ENCODE measurements at places on chromosomes 12 and 14.
A peak's percentile ranks its signal among the peaks of the same experiment; 100 is the strongest.

DNA sequence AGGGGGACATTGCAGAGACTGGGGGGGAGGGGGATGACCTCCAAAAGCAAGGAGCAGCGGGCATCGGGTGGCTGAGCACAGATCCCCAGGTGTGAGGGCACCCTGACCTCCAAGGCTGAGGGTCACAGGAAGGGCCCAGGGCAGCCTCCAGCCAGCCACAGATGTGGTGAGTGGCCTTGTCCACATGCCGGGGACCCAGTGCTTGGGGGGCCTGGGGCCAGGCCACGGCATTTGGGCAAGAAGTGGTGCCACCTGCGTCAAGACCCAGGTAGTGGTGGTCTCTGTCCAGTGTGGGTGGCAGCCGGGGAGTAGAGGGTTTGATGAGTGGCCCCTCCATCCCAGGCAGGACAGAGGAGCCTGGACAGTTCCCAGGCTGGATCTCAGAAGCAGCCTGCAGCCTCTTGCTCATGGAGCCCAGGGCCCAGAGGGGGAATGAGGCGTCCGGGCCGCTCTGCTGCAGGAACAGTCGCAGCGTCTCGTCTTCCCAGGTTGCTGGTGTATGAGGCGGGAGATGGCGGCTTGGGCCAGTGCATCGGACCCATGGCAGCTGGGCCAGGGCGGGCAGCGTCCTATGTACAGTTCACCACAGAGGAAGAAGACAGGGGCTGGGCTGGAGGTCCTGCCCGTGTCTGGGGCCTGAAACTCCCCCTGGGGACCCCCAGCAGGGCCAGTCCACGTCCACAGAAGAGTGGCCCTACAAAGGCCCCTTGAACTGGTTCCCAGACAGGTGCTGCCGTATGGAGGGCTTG, 33.5 kb downstream of the CCNK start:
- peak; percentile 44 for DNase-seq

- DNase-seq = no peak
Observed at GRCh38 chr14:43003845-43004244, 1397.2 kb downstream of the LRFN5 start.

- no peak for DNase-seq
Observed at GRCh38 chr12:89156340-89156739, 196.0 kb downstream of the DUSP6 start.

- DNase-seq = peak; percentile 76
Observed at GRCh38 chr14:104604458-104605449, at the start of gene TMEM179. TMEM179 (minus strand) TSS chr14:104604772; CDS start chr14:104604741, 31 bp downstream.

- no peak for DNase-seq
Observed at GRCh38 chr12:64569923-64570691, 40.2 kb upstream of the RASSF3 start.

GRCh38 chr14:61575551-61576150, 119.7 kb upstream of the HIF1A start:
- no peak for DNase-seq

- no peak for DNase-seq
Observed at GRCh38 chr12:96995861-96996260, 88.8 kb downstream of the NEDD1 start.

GRCh38 chr12:104888481-104888880, 69.6 kb downstream of the SLC41A2 start:
- no peak for DNase-seq

- no peak for DNase-seq
Observed at GRCh38 chr12:89760783-89761182, 52.1 kb upstream of the ATP2B1 start.

DNA sequence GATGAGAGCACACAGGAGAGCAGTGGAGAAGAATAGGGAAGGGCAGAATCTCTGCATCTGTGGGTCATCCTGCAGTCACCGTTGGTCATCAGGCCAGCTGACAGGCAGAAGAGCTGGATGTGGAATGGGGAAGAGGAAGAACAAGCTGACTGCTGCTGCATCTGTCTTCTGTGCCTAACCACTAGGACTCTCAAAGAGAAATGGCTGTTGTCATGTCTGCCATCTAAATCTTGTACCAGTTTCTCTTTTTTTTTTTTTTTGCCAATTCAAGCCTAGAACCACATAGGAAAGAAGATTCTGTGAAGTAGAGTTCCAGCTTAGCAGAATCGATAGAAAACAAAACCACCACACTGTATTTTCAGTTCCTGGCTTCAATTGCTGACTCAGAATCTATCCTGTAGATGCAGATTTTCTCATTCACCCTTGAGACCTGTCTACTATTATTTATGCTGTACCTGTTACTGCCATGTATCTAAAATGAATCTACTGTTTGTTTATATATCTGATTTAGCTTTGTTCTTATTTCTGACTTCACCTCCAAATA, 421.9 kb upstream of the PRICKLE1 start:
- no peak for DNase-seq

- DNase-seq = no peak
Observed at GRCh38 chr12:130632642-130633041, 83.5 kb downstream of the RIMBP2 start.

DNA sequence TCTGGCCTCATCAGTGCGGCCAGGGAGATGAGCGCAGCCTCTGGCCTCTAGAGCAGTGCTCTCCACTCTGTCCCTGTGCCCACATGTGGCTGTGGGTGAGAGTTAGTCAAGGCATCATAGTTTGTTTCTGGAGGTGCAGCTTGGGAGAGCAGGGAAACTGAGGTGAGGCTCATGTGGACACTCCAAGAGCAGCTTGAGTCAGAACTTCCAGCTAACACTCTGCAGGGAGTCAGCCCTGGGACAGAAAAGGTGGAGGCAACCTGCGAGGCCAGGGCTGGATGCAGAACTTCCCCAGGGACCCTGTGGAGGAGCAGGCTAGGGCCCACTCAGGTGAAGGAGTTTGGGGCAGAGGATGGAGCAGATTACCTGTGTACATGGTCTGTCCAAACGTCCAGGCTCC, 10.8 kb downstream of the ISCA2 start:
- DNase-seq = no peak

DNA sequence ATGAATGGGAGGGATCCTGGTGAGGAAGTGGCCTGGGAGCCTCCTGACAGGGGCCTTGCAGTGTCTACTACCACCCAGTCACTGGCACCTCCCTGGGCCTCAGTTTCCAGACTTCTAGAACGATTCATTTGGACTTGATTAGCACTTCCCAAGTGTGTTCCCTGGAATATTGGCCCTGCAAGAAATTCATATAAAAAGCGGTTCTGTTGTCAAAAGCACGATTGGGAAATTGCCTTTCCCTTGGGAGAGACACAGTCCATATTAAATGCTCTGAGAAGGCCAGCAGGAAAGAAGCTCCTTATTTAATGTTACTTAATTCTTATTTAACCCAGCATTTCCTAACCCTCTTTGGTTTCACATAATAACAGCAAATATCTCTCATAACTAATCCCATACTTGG, 61.9 kb downstream of the DRAM1 start:
- DNase-seq = no peak

GRCh38 chr14:65294816-65295215, 117.7 kb upstream of the FUT8 start:
- no peak for DNase-seq

- peak; percentile 61 for DNase-seq
Observed at GRCh38 chr12:20368651-20369304, 441 bp downstream of the PDE3A start.

DNA sequence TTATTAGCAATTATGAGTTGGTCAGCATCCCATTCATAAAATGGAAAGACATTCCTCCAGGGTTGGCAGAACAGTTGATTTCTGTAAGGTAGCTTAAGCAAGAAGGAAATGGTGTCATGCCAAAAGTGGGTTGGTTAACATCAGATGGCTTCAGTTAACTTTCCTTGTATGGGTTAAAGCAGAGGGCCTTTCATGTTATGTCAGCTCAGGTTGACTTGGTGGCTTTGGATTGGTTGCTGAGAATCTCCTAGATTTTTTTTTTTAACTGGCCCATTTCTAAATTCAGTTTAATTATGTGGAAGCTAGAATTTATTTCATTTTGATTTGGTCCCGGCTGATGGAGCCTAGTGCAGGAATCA, 87.8 kb downstream of the BBS10 start:
- no peak for DNase-seq

DNA sequence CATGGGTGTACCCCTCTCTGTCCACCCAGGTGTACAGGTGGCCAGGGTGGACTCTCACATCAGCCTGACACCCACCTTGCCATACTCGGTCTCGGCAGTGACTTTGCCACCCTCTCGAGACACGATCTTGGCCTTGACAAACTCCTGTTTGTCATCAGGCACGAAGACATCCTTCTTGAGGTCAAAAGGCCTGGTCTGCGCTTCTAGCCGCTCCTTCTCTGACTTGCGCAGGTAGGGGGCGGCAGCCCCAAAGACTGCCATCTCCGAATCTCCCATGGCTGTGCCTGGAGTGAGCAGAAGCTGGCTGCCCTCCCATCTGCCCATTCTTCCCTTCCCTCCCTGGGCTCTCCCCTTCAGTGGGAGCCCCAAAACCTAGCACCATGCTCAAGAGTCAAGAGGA, 2.0 kb downstream of the MYH7 start:
- DNase-seq = no peak

DNA sequence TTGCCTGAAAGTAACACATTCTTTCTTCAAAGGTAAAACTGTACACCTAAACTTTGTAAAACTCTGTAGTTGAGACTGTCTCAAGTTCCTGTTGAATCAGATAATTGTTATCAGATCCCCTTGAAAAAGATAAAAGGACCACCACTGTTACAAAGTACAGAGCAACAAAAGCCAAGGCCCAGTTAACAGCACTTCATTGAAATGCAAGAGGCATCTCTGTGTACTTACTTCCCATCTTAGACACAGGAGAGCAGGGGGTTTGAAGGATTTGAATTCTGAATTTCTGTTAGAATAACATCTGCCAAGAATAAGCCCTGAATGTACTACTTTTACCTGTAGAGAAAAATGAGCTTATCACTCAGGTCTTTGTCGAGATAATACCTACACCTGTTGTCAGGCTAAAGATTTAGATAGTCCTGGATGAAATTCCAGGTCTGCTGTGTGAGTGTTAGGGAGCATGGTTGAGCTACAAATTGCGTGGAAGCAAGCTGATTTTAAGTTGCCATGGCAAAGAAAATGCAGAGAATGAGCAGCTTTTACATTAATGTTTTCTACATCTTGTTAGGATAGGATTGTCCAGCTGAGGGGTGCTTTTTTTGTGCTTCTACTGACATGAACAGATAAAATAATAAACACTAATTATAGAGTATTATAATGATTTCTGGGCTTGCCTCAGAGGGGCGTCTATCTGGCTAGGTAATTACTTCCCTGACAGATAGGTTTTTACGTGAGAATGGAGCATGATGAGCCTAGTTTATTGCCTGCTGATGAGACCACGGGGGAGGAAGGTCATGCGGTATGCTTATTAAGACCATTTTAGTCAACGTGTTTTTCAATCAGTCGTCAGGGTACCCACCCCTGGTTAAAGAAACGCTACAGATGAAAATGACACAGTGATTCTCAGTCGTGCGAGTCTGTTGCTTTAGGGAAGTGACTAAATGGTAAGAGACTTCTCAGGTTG, 309.2 kb downstream of the PAWR start:
- no peak for DNase-seq

DNA sequence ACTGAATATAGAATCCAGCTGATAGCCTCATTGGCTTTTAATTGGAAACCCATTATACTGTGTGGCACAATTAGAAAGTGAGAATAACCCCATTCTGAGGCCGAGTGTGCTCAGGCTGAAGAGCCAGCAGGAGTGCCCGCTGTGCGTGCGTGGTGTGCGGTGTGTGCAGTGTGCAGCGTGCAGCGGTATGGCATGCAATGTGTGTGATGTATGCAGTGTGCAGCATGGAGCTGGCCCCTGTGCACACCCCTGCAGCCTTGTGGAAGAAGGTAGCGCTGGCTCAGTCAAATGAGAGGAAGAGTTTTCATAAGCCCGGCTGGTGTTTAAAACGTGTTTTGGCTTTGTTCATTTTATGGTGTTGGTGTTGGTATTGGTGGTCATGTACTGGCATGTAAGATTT, 22.9 kb downstream of the CKB start:
- DNase-seq = peak; percentile 57

- DNase-seq = peak; percentile 83
Observed at GRCh38 chr14:76761136-76761959, at the start of gene VASH1. VASH1 (plus strand) TSS chr14:76761468; CDS start chr14:76762822, 1,354 bp downstream.

DNA sequence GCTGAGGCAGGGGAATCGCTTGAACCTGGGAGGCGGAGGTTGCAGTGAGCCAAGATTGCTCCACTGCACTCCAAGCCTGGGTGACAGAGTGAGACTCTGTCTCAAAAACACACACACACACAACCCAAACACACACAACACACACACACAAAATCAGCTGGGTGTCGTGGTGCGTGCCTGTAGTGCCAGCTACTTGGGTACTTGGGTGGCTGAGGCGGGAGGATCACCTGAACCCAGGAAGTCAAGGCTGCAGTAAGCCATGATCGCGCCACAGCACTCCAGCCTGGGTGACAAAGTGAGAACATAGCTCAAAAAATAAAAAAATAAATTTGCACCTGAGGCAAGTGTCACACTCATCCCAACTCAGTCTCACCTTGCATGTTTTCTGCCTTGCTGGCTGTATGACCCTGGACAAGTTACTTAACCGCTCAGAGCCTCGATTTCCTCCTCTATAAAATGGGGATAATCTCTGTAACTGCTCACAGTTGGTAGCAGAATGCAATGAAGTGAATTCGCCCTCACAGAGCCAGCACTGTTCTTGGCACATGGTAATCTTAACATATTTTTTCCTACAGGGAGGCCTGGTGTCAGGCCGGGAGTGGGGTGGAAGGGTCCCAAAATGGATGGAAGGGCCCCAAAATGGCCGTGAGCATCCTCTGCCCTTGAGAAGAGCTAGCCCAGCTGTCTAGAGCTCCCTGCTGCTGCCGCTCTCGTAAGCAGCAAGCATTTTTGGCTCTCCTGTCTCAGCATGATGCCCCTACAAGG, 630 bp upstream of the HNF1A start:
- no peak for DNase-seq

DNA sequence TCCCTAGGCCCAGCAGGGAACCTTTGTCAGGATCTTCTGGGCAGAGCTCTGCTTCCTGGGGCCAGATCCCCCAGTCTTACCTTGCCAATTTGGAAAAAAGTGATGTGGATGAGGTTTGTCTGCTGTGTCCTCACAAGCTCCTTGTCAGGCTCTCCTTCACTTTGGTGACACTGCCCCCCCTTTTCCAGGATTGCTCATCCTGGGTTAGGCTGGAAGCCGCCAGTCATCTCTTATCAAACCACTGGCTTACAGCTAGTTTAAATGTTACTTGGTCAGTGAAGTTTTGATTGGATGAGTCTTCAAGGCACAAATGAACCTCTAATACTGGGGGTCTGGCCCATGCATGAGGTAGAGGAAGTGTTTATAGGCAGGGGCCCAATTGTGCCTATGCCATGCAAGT, 15.3 kb downstream of the NYNRIN start:
- no peak for DNase-seq

DNA sequence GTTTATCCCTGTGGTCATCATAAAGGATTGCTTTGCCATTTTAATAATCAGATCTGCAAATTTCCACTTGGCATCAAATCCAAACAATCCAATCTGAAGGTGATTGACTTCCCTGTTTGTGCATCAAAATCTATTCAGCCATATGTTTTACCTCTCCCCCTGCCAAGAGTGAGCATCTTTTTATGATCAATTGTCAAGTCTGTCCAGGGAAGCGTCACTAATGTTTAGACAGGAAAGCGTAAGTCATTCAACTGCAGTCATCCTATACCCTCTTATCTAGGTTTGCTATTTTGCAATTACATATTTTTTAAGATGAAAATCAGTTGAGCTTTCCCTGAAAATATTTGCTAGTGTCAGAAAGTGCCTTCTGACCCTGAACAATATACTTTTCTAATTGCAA, 1224.1 kb upstream of the SEL1L start:
- DNase-seq = no peak
